ENCODE measurements at places on chromosomes 7 and 10.

GRCh38 chr10:126223512-126224067 lies 164.7 kb downstream of the ADAM12 start:
- no peak for DNase-seq

- no peak for DNase-seq
Measured at GRCh38 chr10:118584181-118584954, 11.1 kb downstream of the PRLHR start.

GRCh38 chr10:3098689-3099088 lies 31.3 kb downstream of the PFKP start:
- no peak for DNase-seq

GRCh38 chr7:142689439-142690120 lies 59.7 kb upstream of the PRSS1 start:
- no peak for DNase-seq

GRCh38 chr7:93432130-93432529 lies 142.4 kb downstream of the CALCR start:
- no peak for DNase-seq

DNA sequence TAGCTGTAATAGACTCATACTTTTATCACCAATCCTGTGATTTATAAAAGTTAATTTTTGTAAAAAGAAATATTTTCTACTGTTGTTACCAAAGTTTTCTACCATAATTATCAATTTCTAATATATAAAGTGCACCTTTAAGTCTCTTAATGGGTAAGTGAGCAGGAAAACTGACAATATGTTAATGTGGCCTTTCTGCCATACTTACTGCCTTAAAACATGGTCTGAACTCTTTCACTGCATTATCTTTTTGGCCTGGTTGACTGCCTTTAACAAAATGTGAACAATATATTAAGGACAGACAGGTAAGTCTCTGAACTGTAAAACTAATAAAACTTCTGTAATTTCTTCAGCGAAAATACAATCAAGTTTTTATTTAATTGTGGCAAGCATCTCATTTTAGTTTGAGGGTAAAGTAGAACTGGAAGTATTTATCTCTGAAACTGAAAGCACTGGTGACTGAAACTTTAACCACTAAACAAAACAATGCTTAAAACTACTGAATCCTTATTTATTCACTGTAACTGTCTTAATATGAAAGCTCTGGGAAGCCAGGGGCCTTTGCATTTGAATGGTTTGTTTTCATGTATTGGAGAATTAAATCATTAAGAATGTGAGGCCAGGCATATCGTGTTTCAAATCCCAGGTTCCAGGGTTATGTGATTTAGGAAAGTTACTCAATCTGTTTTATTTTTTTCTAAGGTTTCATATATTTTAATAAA lies 948.8 kb upstream of the POT1 start:
- no peak for DNase-seq

- DNase-seq: no peak
Measured at GRCh38 chr7:97450516-97450915, 281.4 kb upstream of the TAC1 start.

DNA sequence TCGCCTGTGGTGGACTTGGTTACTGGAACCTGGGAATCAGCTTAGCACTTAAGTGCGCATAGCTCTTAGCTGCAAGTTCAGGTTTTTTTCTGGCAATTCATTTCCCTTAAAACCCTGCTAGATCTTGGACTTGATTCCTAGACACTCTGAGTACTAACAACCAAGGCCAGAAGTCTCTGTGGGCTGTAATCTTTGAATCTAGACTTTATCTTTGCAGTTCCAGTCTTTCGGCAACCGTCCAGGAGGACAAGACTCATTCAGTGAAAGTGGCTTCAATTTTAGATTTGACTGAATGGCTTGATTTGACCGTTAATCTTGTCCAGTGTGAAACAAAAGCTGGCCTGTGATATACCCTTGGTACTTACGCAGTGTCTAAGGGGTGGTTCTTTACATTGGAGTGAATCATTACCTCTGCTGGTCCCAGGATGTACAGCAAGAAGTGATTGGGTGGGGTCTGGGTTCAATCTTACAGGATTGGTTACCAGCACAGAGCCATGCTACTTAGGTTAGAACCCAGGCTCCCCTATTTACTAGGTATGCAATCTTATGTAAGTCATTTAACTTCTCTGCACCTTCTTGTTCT lies 16.4 kb downstream of the PTTG1IP2 start:
- DNase-seq: no peak

DNA sequence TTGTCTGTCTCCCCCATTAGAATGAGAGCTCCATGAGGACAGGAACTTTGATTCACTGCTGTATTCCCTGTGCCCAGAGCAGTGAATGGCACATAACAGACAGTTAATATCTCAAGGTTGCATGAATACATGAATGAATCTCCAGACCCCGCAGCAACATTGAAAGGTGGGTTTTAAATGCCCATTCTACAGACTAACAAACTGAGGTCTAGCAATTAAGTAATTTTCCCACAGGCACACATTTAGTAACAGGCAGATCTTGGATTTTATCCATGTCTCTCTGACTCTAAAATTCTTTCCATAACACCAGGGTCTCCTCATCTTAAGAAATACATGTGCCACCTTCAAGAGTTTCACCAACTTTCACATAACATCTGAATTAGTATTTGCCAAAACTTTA lies 104.7 kb upstream of the ARID5B start:
- no peak for DNase-seq

GRCh38 chr7:143846692-143847091 lies 55.3 kb downstream of the TCAF1 start:
- DNase-seq: no peak

All from stimulated activated CD4-positive, alpha-beta T cell treated with anti-CD3 and anti-CD28 coated beads, Interleukin-4, amount 100 ng/mL, for 1 hour (primary cell).